ENCODE measurements at places on chromosomes 2 and 18.

DNA sequence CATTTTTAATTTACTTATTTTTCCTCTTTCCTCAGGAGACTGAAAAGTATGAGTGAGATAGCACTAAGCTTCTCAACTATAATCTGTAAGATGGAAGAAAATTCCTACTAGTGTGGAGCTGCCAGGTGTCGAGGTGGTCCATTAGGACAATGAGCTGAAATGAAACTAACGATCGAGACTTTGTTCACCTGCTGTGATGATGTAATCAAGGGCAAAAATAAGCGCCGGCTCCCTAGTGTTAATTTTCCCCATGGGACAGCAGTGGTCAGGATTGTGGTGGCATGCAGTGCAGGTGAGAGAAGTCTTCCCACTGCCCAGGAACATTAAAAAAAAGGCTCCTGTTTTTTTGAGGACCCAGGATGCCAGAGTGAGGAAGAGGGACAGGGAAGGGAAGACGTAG lies 859.1 kb upstream of the GCFC2 start:
- no peak for DNase-seq

DNA sequence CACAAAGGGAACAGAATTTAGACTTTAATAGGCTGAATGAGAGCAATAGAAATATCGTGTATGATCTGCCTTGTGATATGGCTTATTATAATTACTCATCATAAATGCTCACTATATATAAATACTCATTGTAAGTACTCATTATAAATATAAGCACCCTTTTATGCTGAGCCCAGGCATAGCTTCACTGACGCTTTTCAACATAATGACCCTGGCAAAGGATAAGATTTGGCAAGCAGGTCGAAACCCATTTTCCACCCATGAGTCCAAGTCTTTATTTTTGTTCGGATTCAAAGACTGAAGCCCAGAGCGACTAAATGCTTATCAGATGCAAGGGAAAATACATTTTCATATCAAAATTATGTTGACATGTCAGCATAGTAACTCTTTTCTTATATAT lies 500.4 kb downstream of the SLC4A3 start:
- DNase-seq, result no peak

DNA sequence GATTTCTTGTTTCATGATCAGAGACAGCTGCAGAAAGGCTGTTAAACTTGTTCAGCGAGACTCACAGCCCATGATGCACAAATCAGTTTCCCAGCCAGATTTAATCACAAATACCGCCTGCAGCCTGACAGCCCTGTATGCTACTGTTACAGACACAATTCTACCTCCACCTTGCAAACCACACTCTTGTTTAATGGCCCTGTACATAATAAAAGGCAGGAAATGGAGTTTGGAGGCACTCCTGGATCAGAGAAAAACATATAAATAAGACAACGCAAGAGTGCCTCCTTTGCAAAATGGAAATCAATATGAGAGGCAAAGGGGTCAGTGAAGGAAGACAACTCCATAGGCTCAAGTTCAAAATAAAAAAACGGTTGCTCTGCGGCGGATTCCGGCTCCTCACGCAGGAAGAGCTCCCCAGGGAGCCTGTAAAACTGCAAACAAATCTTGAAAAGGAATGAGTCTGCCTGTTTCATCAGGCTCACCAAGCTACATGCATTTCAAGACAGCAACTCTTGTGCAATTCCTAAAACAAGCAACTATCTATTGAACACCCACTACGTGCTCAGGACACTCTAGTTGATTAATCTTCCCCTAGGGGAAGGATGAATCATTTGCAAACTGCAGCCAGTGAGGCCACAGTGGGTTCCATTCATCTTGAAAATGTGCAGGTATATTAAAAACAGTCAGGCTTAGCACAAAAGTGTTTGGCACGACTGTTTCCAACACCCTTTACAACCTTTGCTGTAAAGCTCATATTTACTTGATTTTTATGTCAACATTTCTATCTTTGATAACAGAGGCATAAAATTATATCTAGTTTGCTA lies 37.5 kb downstream of the TBC1D8 start:
- DNase-seq, result no peak

DNA sequence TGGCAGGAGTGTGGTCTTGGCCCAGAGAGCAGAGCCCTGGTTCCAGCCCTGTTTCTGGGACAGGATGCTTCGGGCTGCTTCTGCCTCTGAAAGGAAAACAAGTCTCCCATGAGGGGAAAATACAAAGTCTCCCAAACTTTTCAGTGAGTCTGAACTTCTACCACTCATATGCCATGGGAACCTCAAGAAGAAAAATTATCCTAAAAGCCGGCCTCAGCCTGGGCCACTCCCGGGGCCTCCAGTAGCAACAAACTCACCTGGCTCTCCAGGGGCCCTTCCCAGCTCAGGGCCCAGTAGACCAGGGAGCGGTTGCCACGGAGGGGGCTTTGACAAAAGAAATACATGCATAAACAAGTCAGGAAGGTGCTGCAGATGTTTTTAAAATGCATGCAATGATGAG lies 289.2 kb upstream of the HDAC4 start:
- DNase-seq, result no peak

- DNase-seq, result no peak
Measured at GRCh38 chr18:70499218-70499691, 210.4 kb downstream of the SOCS6 start.

GRCh38 chr2:73257425-73258125 lies 23.5 kb downstream of the CCT7 start:
- DNase-seq, result no peak

GRCh38 chr2:118738524-118739308 lies 108.7 kb downstream of the EN1 start:
- no peak for DNase-seq

DNA sequence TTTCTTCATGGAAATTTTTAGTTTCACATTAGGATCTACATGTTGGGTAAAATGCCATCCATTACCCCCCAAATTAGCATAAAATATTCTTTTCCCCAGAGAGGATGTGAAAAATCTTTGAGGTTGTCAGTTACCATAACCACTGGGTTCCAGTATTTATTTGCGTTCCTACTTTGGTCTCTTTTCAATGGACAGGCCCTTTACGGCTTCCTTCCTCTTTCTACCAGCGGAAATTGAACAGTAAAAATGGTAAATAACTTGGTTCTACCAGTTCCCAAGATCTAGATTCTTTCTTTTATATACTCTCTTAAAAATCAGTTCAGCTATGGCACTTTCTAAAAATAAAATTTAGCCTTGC lies 169.2 kb upstream of the APCDD1 start:
- no peak for DNase-seq

GRCh38 chr18:28127763-28128658 lies 48.9 kb downstream of the CDH2 start:
- DNase-seq, result no peak

GRCh38 chr2:170937709-170938379 lies 8.8 kb downstream of the GORASP2 start:
- DNase-seq, result no peak

DNA sequence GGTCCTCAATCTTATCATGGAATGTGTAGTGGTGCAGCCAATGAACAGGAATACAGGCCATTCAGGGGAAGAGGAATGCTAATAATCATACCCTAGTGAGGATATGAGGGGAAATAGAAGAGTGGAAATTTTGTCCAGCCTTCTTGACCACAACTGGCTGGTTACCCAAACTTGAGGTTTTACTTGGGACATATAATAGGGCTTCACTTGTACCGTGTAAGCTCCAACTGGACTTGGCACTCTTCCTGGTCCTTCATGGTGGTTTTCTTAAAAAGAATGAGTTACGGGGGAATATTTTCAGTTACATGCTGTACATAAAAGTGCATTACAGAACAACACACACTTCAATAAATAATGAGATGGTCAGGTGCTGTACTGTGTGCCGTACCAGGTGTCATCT lies 234.9 kb upstream of the RASGRP3 start:
- DNase-seq, result no peak

DNA sequence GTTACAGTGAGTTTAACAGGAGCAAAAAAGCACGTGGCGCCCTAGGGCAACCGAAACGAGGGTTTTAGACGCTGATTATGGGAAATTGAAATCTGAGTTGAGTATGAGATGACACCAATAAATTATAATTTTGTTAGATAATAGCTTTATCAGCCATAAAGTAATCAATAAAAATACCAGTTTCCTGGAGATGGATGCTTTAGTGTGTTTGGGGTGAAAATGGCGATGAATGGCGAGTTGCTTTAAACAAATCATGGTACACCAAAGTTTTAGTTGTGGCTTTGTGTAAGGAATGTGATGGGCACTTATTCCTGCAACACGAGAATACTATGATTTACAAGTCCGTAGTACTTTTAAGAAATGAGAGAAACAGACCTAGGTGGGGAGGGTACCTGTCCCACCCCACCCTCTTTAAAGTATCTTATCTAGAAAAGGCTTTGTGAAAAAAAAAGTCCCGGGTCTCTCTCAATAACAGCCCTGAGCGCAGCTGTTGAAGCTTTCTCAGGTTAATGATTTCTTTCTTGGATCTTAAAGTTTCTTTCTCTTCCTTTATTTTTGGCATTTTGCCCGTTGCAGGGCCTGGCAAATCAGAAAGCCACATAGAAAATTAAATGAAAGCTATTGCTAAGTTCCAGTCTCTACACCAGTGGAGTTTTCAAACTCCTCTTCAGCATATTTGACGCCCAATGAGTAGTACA lies 1.5 kb upstream of the RRM2 start:
- DNase-seq, result no peak

DNA sequence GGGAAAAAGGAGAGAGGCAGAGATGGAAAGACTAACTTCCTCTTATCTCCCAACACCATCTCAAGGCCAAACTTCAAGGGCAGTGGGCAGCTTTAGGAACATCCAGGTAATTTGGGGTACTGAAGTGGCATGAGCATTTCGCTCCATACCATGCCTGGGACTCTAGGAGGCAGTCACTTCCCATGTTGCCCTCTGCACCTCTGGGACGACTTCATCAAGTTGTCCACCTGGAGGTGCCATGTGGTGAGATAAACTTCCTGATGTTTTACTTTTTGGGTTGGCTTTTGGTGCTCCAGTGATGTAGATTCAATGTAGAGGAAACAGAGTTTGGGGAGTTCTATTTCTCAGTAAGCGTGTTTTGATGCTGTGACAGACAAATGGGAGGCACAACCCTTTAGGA lies 56.3 kb upstream of the UPP2 start:
- no peak for DNase-seq

DNA sequence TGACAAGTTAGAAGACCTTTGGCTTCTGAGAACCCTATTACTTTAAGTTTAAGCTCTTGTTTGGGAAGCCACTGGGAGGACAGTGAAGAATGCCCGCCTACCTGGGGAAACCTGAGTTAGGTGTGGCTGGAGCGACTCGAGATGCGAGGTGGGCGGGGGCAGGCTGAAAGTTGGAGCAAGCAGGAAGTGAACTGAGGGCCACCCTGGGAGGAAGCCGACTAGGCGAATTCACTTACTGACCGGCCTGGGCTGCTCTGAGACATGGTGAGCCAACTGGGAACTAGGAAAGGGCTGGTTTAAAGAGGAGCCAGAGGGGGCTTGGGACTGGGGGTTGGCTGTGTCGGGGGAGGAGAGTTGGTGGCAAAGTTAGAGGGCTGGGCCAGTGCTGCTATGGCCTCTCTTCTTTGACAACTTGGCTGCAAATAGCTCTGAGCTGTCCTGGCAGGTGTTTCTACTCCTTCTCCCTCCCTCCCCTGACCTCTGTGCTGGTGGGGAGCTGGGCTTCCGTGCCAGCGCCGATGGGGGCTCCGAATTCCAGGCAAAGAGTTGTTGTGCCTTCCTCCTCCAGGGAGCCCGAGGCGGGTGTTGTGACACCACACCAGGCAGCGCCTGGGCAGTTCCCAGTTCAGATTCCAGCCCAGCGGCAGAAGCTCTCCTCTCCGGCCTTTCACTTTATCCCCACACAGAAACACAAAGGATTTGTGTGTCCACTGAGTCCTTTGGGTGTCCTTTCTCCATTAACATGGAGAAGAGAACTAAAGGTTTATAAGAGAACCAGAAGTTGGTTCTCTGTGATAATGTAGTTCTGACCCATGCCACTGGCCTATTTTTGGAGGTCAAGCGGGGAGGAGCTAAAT lies at the start of gene VAMP8:
Gene VAMP8, plus strand, starts transcription at position 201 of the 857 bp plus-strand sequence. Its CDS starts 61 bp downstream, at position 262.
- no peak for DNase-seq

DNA sequence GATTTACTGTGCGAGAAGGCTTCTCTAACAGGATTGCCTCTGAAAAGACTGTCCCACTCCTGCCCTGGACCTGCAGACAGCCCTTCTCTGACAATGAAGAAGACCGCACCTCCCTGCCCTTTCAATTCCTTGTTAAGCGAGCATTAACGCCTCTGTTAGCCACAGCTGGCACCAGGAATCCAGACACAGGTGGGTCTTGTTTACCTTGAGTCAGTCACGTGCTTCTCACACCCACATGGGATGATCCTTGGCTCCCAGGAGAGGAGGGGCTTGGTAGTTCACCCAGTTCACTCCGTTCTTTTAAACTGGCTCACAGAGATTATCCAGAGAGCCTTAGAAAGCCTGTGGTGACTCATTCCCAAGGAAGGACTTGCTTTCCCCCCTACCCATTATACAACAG lies 410.5 kb upstream of the MEIS1 start:
- DNase-seq, result no peak

DNA sequence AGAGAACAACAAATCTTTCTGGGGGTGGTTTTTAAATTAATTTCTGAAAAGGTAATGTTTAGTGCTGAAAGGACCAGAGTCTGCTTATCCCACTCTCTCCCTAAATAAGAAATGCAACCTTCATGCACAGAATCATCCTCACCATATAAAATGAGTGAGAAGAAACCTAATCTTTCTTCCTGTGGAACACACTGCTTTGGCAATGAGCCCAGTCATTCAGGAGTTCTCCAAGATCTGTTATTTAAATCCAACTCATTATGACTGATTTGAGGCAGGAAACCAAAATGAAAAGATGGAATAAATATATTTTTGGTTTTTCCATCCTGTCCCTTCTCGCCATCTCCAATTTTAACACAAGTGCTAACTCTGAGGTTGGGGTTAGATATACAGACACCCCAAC lies 228.3 kb downstream of the SRBD1 start:
- DNase-seq, result no peak

- DNase-seq, result no peak
Measured at GRCh38 chr2:173119069-173119807, 43.6 kb downstream of the MAP3K20 start.

- DNase-seq, result no peak
Measured at GRCh38 chr2:44510246-44510645, 148.5 kb downstream of the CAMKMT start.

DNA sequence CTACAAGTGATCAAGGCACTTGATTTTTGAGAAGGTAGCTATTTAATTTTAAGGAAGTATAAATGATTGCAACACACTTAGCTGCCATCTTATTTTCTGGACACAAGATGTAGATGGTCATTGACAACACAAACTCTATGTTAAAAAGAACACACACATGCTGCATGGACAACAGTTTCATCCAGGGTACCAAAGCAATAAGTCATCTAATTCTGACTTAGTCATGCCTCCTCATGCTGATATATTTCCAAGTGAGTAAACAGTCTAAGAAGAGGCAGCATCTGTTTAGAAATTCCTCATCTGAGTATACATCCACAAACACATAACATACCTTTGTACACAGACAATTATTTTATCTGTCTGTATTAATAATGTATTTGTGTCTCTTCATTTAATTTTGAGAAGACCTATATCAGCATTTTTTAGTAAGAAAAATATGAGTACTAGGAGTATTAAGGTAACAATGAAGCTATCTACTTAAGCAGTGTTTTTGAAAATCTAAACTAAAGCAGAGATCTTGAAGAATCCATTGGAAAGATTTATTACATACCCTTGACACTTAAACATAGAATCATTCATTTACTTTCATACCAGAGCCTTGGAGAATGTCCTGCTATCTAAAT lies 84.9 kb downstream of the SCN1A start:
- no peak for DNase-seq
